ENCODE measurements at places on chromosomes 2 and 18.

DNA sequence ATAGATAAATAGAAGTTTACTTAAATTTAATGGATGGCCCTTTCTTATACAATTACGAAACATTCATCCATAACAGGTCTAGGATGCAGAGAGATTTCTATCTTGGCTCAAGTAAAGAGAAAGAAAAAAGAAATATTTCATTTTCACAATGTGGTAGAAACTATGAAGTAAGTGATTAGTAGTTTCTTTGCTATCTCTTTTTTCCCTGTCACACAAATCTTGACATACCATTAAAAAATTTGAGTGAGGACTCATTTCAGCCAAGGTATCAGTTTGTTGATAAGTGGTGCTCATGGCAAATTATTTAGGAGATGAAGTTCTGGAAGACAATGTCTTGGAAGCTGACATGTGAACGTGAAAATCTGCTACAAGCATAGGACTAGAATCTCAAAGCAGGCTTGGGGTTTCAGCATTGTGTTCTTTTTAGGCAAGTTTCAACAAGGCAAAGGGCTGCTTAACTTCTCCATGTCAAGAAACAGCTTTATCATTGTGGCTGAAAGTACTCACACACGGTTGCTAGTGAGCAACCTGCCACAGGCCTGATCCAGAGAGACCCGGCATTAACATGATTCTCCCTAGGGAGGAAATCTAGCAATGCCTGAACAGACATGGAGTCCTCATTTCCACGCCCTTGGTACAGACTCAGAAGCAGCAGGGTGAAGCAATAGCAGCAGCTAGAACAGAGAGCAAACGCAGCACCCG lies 414.6 kb downstream of the DLGAP1 start:
- no peak for DNase-seq

DNA sequence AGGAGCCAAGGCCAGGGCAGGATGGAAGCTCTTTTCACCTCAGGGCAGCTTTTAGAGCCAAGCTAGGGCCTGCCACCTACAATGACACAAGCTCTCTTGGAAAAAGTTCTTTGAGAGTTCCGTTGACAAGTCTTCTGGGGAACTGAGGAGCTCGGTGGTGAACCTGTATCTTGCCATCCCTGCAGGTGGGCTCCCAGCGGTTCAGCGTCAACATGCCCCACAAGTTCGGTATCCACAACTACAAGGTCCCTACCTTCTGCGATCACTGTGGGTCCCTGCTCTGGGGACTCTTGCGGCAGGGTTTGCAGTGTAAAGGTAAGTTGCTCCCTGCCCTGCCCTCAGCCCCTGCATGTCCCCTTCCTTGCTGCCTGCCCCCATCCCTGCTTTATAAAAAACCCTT lies 312.8 kb upstream of the EPAS1 start:
- no peak for DNase-seq

DNA sequence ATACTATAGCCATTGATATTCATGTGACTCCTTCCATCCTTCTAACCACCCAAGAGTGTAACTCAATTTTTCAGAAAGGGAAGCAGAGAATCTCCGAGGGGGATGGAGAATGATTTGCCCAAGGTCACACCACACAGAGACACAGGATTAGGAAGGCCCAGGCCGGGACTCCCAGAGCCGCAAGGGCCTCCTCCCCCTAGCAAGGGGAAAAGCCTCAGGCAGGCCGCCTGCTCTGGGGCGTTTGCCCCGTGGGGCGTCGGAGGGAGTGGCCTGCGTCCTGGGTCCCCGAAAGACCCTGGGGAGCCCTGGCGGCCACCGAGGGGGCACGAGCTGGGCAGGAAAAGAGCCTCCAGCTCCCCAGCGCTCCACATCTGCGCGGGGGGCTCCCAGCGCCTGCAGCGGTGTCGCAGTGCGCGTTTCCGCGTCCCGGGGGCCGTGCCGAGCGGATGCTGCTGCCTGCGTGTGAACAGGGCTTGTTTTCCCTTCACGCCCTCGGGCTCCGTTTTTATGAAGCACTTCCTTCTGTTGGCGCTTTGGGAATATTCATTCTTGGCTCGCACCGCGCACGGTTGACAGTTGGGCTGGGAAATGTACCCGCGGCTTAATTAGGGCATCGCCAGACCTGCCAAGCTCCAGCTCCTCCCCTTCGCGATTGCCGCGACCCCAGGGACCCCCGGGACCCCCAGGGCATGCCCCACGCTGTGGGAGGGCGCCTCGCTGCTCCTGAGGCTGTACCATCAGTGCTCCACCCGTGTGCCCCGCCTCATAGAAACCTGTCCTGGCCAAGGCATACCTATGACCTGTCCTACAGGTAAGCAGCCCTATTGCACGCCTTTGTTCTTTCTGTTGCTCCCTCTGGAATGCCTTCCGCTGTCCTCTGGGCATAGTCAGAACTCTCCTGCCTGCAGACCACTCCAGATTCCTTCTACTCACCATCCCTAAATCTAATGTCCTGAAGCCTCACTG lies 158.9 kb upstream of the GLI2 start:
- DNase-seq, result no peak

DNA sequence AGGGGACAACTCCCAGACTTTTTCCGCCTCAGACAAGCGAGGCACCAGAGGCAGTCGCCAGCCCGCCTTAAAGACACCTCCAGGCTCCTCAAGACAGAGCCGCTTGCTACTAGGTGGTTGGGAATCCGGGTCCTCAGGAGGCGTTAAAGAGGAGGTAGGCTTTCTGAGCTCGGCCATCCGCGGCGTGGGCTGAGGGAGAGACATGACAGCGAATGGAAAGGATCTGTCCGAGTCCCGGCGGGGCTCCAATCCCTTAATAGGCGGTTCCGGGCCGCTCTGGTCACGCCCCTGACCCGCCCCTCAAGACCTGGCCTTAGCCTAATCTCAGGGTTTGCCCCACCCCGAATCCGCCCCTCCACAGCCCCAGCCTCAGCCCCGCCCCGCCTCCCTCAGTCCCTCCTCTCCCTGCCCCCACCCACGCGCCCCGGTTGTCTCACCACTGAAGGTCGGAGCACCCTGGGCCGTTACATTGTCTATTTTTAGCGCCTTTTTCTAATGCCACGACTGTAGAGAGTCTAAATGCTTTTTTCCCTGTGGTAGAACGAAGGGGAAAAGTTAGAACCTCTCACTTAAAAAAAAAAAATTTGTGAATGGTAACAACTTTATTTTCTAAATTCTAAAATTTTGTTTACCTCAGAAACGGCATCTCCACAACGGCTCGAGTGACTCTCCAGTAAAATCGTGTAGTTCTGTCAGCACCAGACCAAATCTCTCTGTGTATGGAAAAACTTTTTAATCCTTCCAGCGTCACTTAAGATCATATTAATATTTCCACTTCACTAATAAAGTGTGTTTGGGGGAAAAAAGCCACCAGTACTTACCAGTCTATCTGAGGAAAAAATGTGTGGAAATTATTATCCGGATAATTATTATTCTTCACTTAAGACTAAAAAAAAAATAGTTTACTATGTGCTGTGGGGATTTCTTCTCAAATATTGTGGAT lies at the start of gene RAD51AP2:
RAD51AP2 (minus strand) TSS at position 229 of the 943 bp plus-strand sequence; CDS start at position 204, 25 bp downstream.
- DNase-seq, result peak; percentile 42

DNA sequence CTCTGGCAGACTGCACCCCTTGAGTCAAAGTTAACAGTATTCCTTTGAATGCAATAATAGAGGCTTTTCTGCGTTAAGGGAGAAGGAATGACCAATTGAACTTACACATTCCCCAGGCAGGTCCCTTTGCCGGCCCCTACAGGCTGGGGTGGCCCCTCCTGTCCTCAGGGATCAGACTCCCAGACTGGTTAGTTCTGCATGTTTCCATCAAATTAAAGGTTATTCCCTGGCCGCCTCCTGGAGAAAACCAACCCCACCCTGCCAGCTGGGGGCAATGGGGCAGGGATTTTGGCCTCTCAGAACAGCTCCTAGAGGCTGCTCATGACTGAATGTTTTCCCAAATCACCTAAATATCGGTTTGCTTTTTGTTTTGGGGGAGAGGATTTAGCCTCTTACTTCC lies 199.6 kb downstream of the MGAT5 start:
- DNase-seq, result no peak

DNA sequence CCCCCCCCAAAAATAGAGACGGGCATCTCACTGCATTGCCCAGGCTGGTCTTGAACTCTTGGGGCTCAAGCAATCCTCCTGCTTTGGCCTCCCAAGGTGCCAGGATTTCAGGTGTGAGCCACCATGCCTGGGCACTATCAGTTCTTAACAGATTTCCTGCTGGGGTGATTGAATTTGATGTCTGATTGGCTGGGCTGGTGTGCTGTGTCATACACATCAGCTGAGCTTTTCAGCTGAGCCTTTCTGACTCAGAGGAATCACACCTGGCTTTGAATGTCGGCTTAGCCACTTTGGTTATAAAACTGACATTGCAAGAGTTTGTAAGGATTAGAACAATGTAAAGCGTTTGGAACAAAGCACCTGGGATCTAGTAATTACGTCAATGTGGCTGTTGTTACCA lies 18.9 kb downstream of the NCAPH start:
- DNase-seq, result no peak

- DNase-seq, result no peak
These were observed 10.0 kb downstream of the EPG5 start for GRCh38 chr18:45957100-45957499.

GRCh38 chr2:750628-751027 lies 73.4 kb upstream of the TMEM18 start:
- DNase-seq, result no peak

DNA sequence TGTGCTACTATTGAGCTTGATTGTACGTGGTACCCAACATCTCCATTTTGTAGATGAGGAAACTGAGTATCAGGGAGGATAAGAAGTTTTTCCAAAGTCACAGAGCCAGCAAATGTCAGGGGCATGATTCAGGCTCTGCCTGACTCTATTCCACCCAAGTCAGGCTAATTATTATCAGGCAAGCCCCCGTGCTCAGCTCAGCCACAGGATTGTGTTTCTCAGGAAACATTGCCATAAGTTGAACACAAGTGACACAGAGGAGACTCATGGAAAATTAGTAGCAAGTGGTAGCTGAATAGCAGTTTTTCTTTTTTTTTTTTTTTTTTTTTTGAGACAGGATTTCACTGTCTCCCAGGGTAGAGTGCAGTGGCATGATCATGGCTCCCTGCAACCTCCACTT lies 260.5 kb downstream of the C1D start:
- no peak for DNase-seq

DNA sequence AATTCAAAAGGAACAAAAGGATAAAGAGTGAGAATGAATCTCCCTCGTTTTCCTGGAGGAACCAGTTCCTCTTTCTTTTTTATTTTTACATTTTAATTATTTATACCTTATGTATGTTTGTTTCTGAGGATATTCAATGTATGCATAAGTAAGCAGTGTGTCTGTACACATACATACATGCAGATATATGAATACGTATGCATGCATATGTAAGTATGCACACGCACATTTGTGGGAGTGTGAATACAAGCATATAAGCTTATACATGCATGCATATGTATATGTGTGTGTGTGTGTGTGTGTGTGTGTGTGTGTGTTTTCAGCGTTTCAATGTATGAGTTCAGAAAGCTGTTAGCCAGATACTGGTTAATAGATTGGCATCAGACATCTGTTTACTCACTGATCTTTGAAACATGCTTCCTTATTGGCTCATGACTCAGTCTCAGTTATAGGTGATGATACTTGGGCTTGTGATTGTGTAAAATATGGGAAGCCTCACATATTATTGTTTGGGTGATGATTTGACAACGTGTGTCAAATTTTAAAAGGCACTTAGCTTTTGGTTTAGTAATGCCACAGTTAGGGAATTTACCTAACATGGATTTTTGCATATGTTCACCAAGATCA lies 279.7 kb upstream of the TRIB2 start:
- no peak for DNase-seq

- DNase-seq, result no peak
These were observed 166.5 kb upstream of the SPOPL start for GRCh38 chr2:138335036-138335435.

DNA sequence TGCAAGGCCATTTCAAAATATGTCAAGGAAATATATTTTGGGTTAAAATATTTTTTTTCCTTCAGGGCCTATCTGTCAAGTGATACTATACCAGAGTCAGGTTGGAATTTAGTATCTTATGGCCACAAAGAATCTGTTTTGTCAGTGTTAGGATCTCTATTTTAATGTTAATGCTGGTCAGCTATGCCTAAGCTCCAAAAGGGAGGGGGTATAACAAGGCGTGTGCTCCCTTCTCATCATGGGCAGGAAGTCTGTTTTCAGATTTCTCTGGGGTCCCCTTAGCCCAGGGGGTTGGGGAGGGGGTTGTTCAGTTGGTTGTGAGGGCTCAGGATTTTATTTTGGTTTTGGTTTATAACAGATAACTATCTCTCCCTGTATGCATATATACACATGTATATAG lies 126.4 kb downstream of the TMEM163 start:
- no peak for DNase-seq

DNA sequence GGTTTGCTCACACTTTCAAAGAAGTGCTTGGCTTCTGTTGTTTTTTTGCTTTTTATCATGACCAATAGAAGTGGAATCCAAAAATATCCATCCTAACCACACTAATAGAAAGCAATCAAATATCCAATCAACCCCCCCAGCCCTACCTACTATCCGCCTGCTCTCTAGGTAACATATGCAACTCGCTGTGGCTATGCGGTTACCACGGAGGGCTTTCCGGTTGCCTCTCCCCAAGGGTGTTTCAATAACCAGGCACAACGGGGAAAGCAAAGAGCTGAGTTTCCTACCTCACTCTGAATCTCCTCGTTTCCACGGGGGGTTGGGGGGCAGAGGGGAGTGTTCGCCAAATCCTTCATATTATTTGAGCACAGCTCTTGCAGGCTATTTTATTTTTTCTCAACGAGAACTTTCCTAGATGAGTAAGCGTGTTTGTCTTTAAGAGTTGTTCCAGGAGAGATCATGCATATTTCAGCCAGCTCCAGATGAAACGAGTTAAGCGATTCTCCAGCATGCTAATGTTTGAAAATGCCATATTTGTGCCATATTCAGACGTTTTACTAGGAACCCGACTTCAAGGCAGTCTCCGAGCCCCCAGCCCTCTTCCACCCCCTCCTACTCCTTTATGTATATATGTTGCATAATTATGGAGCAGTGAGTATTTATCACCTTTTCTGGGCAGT lies 30.3 kb downstream of the PAX3 start:
- DNase-seq, result no peak

- no peak for DNase-seq
These were observed 10.3 kb downstream of the FBLN7 start for GRCh38 chr2:112148477-112148876.

DNA sequence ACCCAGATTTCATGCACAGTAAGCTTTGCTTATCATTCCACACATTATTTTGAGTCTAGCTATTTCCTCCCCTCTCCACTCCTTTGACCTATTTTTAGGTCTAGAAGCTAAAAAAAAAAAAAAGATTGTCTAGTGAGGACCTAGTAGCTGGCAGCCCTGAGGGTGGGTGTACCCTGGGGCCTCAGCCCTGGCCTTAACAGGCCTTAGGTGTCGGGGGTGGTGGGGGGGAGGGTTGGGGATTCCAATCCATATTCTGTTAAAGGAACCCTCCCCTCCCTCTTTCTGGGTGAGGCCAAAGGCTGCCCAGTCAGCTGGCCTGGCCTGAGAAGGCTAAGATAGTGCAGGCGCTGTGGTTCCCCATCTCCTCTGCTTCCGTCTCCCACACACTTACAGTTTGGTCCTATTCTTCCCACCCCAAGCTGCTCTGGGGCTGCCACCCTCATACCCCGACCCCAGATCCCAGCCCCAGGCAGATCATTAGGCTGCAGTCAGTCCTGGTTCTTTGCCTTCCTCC lies 65.5 kb upstream of the HK2 start:
- DNase-seq, result no peak

All from NCI-H774 (cell line).